ENCODE measurements at places on chromosomes 2 and 18.

- no peak for DNase-seq
Measured at GRCh38 chr2:16470936-16471490, 194.6 kb downstream of the CYRIA start.

DNA sequence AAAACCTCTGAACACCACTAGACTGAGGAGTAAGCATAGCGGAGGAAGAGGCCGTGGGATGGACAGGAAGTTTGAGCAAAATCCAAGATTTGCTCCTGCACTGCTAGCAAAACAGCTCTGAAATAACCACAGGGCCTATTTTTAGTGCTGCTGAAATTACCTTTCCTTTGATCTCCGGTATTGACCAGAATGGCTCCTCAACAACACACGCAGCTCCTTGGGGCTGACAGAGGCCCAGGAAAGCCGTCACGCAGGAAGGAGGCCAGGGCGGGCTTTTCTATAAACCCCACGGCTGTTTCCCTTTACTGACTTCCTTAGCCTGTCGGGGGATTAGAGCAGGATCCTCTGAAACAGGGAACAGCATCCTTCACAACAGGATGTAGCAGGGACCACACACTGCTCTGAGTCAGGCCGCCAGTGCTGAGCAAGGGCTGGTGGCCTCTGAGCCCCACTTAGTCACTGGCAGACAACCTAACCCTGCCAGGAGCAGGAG, 80.8 kb upstream of the LCLAT1 start:
- peak; percentile 5 for DNase-seq

- DNase-seq = no peak
Measured at GRCh38 chr2:182650704-182651103, 65.4 kb upstream of the DNAJC10 start.

DNA sequence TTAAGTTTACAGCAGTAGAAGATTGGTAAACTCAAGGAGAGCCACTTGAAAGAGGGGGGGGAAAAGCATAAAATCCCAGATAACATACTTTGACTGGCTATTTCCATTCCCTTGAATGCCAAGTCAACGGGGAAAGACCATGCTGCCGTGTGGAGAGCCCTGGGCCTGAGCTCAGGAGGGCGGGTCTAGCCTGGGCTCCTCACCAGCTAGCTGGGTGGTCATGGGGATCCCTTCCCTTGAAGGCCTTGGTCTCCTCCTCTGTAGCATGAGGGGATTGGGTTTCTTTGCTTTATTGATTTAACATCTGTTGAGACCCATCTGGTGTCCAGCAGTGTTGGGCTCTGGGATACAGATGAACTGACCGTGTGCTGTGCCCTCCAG, 35.0 kb downstream of the TEX51 start:
- no peak for DNase-seq

GRCh38 chr2:6866275-6866671, 566 bp upstream of the CMPK2 start:
- DNase-seq = no peak

- DNase-seq = no peak
Measured at GRCh38 chr18:11520536-11520935, 88.9 kb upstream of the SLC35G4 start.

GRCh38 chr2:212037062-212037461, 501.5 kb downstream of the ERBB4 start:
- DNase-seq = no peak

- no peak for DNase-seq
Measured at GRCh38 chr2:240271716-240272341, 131.4 kb upstream of the OTOS start.

DNA sequence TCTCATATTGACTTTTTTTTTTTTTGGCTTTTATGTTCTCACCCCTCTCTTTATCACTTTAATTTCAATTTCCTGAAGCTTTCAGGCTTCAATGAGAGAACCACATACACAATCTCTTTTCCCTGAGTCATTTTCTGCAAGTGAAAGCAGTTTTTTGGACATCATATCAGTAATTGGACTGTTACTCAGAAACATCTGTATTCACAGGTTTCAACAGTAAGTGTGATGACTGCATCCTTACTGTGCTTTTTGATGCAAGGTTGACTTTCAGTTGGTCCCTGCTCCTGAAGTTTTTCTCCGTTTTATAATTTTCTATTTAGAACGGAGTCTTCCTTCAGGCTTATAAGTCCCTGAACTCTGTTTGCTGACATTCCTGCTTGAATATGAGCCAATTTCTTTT, 70.5 kb upstream of the CCBE1 start:
- DNase-seq = no peak

- DNase-seq = no peak
Measured at GRCh38 chr2:200172521-200172920, 134.0 kb upstream of the SPATS2L start.

DNA sequence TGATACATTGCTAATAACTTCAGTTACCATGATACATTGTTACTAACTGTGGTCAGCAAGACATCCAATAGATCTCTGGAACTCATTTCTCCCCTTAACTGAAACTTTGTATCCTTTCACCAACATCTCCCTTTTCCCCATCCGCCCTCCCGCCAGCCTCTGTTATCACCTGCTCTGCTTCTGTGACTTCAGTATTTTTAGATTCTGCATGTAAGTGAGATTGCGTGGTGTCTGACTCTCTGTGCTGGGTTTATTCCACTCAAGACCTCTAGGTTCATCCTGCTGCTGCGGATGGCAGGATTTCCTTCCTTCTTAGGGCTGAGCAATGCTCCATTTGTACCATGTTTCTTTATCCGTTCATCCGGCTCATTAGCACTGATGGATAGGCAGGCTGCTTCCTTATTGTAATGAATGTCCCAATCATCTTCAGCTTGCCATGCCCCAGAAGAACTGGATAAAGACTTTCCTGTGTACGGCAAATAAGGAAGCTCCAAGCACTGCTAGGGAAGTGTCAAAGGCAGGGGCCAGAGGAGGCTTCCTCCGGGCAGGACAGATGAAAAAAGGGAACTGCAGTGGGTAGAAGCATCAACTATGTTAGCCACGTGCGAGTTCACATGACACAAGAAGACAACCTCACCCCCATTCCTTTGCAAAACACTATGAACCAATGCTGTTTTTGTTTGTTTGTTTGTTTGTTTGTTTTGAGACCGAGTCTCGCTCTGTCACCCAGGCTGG, 113.4 kb downstream of the EIPR1 start:
- DNase-seq = no peak

DNA sequence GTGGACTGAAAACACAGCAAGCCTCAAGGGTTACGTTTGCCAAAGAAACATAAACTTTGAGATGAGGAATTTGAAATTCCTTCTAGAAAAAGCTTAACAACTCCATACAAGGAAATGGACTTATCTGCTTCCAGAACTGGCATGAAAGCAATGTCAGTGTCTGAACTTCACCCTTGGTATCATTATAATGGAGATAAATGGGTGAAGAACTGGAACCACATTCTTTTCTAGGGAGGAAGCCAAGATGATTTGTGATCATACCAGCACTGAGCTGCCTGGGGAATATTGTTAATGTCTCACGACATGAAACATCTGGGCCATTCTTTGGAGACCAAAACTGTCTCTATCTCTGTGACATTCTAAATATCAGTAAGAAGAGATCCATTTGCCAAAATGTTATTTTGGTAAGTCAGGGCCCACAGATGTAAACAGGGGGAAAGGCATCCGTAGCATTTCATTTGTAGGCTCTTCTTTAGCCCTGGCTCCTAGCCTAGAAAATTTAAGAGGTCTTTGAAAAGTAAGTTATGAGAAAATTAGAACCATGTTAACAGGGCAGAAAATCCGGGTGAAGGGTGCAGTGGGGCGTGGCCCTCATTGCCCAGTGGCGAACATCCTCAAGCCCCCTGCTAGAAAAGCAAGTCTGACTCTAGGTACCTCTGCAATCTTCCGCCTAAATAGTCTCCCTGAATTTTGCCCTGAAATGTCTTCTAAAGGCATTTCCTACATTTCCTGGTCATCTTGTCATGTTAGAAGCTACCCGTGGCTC, 295.3 kb upstream of the EPAS1 start:
- DNase-seq = no peak

DNA sequence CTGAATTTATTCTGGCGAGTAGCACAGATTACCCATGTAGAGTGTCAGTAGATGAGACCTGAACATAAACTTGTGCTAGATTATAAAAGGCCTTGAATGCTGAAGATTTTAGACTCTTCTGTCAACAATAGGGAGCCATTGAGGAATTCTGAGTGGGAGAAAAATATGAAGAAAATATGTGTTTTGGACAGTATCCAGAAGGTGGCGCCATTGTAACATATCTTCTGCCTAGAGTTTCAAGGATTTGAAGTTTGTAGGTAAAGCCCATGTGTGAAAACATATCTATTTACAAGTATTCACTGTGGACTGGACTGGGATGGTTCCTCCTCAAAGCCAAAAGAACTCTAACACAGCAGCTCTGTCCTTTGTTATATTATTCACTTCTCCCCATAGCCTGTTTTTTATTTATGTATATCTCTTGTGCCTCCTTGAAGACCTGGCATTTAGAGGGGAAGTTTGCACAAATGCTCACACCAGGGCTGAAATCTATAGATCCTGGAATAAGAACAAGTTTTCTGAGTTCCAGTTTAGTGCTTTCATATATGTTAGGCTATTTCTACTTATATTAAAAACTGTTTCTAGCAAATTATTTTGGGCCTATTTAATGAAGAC, 124.9 kb downstream of the RDH14 start:
- no peak for DNase-seq

DNA sequence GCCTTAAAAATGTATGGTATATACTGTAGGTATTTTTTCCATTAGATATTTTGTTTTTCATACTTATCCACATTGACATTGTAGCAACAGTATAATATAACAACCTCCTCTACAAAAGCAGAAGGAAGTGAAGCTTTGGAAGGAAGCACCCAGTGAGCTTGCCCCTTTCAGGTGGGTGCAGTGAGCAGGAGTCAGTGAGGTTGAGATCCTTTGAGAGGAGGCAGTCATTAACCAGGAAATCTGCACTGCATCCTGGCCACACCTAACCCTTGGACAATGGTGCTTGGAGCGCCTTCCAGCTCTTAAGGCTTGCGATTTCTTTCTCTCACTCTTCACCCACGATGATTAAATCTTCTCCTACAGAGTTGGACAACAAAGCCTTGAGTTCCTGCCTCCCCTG, 13.9 kb downstream of the IL37 start:
- no peak for DNase-seq

GRCh38 chr2:241809383-241810306, 652 bp downstream of the NEU4 start:
- DNase-seq = no peak

GRCh38 chr2:134818321-134818720, 20.1 kb upstream of the ACMSD start:
- DNase-seq = no peak

- DNase-seq = no peak
Measured at GRCh38 chr2:42547014-42547413, 21.4 kb upstream of the MTA3 start.
